ENCODE measurements at places on chromosomes 11 and 22.
A peak's percentile ranks its signal among the peaks of the same experiment; 100 is the strongest.

DNA sequence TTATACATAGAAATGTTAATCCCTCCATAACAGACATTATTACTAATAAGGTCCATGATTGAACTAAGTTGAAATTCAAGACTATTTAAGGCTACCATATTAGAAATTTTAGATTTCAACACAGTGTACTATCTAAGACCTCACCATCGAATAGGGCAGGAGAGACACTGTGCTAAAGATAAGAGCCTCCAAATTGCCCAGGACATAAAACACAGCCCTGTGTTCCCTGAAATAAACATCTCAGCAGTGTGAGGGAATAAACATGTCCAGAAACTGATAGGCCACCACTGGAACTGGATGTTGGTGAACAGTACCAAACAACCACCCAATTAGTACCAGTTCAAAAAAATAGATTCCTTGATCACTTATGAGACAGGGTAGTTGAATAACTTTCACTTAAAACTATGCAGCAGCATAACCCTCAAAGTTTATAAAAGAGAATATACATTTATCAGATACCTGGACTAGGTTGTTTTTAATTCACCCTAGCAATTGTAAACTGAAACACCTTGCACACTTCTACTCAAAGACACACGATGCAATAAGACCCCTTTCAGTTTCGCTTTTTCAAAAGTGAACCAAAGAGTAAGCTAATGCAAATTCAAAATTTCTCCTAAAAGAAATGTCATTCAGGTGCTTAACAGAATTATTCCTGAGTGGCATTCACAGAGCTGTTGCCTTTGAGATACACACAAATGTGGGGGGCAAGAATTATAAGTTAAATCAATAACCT lies 34.3 kb downstream of the USP28 start:
- peak; percentile 43 for DNase-seq

DNA sequence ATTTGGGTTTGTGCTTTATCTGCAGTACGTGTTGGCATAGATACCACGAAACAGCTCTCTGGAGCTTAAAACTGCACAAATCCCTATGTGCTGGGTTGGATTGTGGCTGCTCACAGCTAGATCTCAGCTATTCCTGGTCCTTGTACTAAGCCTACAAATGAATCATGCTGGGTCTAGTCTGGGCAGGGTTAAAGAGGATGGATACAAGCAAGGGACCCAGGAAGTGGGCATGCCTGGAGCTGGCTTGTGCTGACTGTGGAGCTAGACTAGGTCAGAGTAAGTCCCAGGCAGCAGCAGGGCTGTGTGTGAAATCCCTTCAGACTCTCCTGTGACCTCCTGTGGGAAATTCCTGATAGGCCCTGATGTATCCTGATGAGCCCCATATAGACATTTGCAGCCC lies 3.9 kb upstream of the E2F8 start:
- no peak for DNase-seq

DNA sequence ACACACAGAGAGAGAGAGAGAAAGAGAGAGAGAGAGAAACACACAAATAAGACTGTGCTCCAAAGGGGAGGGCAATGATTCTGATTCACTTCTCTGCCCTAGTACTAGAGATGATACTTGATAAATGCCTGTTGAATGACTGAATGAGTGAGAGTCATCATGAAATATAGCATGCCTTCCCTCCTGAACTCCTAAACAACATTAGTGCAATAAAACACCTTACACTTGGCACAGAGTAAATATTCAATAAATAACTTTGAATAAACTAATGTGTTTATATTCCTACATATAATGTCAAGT lies 511.2 kb upstream of the RAG2 start:
- DNase-seq: no peak

- no peak for DNase-seq
Measured at GRCh38 chr22:16922706-16923105, 85.3 kb downstream of the GAB4 start.

DNA sequence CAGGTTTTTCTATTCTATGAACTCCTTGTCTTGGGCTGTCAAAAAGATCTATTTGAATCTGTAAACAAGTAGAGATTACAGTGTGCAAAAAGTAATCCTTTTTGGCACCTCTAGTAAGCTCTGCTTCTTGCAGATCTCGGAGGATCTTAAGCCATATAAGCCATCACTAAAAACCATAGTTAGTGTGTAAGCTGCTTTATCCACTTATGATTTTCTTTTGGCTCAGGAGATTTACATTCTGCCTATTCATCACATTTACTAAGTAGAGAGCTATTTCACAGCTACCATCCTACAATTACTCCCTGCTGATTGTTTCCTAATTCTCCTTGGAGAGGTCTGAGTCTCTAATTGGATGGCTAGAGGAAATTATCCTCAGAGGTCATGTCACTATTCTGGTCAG lies 385.7 kb downstream of the AASDHPPT start:
- no peak for DNase-seq

DNA sequence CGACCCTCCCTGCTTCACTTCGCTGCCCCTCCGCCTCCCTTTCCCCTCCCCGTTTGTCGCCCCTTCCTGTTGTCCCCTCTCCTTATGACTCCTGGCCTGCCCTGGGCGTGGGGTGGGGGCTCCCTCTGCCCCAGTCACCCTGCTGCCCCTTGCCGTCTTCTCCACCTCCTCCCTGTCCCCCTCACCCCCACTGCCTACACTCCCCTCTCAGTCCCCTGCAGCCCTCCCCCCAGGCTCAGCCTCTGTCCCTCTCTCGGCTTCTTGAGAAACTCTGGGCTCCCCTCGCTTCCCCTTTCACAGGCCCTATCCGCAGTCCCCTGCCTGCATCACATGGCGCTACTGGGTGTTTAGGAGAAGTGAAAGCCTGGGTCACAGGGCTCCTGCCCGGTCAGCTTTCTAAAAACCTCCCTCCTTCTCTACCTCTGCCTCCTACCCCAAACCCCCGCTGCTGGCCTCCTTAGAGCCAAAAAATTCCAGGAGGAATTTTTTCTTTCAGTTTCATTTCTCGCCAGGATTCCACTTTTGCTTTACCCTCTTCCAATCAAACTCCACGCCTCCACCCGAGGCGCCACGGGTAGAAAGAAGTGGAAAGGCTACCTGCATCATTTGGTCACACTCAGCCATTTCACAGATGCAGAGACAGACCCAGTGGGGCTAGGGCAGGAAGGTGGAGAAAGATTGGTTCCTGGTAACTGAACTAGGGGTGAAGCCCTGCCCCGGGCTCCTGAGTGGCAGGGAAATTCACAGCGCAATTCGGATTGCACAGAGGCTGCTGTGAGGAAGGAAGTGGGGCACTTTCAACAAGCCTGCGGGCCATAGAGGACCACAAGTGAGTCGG lies at the start of gene SLC15A3:
TSS of gene SLC15A3 (minus strand) at position 273 of the 838 bp plus-strand sequence. CDS start 625 bp downstream, outside the sequence.
- peak; percentile 86 for DNase-seq

GRCh38 chr11:31936312-31936711 lies 125.2 kb upstream of the PAX6 start:
- no peak for DNase-seq

DNA sequence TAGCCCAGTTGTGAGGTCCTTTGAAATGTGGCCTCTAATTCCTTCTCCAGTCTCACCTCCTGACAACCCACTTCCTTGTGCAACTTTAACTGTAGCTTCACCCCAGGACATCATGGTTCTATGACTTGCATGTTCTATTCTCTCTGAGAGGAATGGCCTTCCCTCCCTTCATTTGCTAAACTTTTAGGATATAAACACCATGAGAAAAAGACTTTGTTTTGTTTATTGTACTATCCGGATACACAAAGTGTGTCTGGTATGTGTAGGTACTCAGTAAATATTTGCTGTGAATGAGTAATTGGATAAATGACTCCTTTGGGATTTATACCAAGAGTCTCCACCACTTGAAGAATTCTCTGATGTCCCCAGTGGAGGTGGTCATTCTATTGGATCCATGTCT lies 547.6 kb downstream of the INSC start:
- no peak for DNase-seq

DNA sequence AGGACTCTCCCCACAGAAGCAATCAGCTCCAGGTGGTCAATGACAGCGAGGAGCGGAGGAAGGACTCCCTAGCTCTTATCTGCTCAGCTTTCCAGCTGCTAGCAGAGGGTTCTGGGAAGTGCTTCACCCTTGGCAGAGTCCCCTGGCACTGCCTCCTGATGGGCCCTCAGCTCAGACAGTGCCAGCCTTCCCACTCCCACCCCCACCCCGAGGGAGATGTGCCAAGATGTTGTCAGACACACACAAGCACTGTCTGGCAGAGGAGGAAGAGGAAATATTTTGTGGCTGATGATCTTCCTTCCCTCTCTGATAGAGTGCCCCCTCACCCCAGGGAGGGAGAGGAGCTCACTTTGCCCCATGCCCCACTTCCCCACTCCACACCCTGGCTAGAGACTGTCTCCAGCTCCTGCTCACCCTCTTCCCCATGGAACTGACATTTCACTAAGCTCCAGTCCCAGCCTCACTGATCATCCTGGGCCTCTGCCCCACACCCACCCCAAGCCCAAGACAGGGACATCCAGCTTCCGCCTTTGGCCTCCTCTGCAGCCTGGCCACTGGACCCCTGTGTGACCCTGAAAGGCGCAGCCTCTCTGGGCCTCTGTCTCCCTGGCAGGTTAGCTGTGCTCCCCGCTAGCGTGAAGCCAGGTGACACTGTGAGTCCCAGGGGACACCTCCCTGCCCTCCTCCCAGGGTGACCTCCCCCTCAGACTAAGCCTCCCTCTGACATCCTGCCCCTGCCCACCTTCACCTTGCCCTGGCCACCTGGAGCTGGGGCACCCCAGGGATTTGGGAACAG lies 44.5 kb downstream of the SLCO2B1 start:
- DNase-seq: no peak

Data from GM13976 (cell line).